ENCODE measurements at places on chromosomes 2 and 18.

DNA sequence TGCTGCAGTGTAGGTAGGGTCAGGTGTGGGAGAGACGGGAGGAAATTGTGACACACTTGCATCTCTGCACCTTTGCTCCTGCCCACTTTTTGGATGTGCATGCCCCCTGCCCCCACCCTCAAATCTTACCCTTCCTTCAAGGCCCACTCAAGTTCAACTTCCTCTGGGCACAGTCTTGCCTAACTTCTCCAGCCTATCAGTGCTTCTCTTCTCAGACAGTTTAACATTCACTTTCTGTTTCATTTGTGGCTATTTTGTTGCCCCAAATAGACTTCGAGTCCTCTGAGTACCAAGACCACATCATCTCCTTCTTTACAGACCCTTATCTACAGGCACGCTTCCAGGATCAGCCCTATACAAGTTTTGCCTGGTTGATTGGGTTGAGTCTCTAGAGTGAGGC, 2.7 kb downstream of the ST8SIA5 start:
- DNase-seq: no peak

- no peak for DNase-seq
Observed at GRCh38 chr2:7954234-7954633, 727.6 kb upstream of the ID2 start.

GRCh38 chr2:133054297-133054696, 384.3 kb upstream of the LYPD1 start:
- no peak for DNase-seq

DNA sequence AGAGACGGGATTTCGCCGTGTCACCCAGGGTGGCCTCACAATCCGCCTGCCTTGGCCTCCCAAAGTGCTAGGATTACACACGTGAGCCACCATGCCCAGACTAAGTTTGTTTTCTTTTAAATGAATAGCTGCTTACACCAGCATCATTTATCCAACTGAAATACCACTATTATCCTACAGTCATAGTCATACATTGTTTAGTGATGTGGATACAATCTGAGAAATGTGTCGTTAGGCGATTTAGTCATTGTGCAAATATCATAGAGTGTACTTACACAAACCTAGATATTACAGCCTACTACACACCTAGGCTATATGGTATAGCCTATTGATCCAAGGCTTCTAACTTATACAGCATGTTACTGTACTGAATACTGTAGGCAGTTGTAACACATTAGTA, 10.3 kb downstream of the ZC3H15 start:
- no peak for DNase-seq

- no peak for DNase-seq
Observed at GRCh38 chr2:132725148-132725547, 55.1 kb upstream of the LYPD1 start.

GRCh38 chr18:52045946-52046675, 293.9 kb upstream of the DCC start:
- DNase-seq: no peak

GRCh38 chr2:124482044-124482443, 457.0 kb downstream of the CNTNAP5 start:
- no peak for DNase-seq

GRCh38 chr18:60070631-60071030, 170.8 kb downstream of the PMAIP1 start:
- no peak for DNase-seq

DNA sequence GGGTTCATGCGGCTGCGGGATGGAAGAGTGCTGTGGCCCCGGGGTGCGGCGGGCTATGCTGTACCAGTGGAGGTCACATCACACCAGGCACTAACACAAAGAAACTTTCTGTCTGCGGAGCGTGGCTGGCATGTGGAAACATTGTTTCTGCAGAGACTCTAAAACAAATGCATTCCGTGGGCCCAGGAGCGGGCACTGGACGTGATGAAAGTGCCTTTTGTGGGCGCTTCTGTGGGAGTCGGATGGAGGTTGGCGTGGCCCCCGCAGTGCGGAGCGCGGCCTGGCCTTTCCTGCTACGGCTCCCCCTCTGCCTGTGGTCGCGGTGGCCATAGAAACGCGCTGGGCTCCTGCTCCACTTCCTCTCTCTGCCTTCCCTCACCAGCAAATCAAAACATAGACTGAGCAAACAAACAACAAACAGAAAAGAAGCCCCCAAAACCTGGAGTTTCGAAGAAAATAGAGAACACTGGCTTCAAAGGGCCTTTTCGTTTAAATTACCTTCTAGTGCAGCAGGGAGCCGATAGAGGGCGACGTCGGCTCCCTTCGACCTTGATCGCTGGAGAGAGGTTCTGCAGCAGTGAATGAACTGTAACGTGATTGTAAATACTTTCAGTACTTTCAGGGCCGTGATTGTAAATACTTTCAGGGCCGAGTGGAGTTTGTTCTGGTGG, 51.4 kb downstream of the KIF5C start:
- DNase-seq: peak; percentile 57

DNA sequence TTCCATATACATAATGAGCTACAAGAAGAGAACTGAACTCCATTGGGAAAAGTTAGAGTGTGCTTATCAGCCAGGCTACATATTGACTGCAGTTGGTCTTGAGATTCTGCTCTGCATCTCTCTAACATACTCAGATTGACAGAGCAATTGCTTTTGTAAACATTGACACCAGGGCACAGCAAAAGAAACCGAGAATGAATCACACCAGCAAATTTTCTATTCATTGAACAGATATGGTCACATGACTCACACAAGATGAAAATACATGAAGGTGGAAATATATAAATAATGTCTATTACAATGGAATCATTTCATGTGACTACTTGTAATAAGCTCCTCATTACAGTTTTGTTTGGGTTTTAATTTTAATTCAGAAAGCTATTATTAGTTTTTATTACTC, 691.9 kb upstream of the TMEFF2 start:
- no peak for DNase-seq

- DNase-seq: peak; percentile 1
Observed at GRCh38 chr18:596288-596881, 403 bp upstream of the CLUL1 start.

- peak; percentile 25 for DNase-seq
Observed at GRCh38 chr2:241558532-241559322, at the start of gene BOK. Gene BOK (plus strand): TSS chr2:241558745. CDS start chr2:241559484, 739 bp downstream.

GRCh38 chr2:218985021-218985324, at the start of gene FEV:
Gene FEV (minus strand): TSS chr2:218985184. CDS start chr2:218985075, 109 bp downstream.
- DNase-seq: no peak

GRCh38 chr2:170505631-170506275, 209.4 kb upstream of the SP5 start:
- no peak for DNase-seq

Data from activated T-cell treated with anti-CD3 and anti-CD28 coated beads, Interleukin-2, amount 50 U/mL, for 72 hours (primary cell).